ENCODE measurements at places on chromosomes 5 and 9.
A peak's percentile ranks its signal among the peaks of the same experiment; 100 is the strongest.

GRCh38 chr5:109987355-109987754 is 297.6 kb downstream of the MAN2A1 start:
- no peak for DNase-seq

DNA sequence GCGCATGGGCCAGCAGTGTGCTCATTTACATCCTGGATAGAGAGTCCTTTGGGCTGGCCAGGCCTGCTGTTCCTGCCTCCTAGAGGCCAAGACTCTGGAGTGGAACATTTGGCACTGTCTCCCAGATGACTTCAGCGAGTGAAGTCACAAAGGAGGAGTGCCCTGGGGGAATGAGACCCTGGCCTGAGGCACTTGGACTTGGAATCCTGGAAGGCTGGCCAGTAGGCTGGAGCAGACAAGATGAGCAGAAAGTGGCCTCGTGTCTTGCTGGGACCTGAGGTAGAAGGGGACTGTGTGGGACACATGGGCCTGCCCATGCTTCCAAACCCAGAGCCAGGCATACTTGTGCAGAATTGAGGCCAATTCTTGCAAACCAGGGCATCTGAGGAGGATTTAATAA is at the start of gene TSSK1B:
Gene TSSK1B, minus strand, starts transcription at position 101 of the 400 bp plus-strand sequence. CDS start 150 bp downstream, outside the sequence.
- no peak for DNase-seq

DNA sequence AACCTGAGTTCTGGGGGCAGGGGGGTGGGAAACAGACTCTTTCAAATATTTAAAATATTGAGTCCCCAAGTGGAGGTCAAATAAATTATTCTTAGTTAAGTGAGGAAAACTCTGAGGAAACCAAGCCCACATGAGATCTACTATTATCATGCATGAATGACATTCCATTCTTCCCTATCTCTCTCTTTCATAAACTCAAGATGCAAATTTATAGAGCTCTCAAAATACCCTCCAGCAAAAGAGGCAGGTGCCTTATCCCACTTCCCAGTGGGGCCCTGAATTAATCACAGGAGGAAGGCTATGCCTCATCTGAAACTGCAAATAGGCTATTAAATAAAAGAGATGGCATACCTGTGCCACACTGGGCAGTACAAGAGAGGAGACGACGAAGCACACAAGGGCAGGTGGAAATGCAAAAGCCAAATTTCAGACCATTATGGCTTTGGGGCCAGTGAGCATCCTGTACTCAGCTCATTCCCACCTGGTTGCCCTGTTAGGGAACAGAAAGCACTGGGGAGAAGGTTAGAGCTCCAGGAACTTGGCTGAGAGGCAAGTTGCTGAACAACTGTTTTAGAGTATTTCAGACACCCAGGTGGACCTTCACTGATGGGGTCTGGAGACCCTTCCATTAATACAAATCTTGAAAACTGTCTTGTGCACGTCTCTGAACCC is 102.2 kb upstream of the EQTN start:
- no peak for DNase-seq

- no peak for DNase-seq
These were observed 46.1 kb downstream of the ARHGEF28 start for GRCh38 chr5:73672132-73672531.

DNA sequence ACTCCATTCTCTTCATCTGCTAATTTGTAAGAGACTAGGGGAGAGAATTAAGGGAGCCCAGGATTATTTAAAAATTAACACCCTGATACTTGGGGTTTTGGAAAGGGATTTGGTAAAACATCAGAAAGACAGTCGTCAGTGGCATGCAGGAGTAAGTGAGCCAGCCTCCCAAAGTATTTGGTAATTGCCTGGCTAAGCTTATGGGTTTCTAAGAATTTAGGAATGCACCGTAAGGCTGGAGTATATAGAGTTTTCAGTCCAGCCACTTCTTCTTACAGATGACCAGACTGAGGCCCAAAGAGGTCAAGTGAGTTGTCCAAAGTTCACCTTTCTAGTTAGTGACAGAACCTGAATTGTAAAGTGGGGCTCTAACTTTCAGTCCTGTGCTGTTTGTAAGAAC is 25.8 kb upstream of the NFIB start:
- no peak for DNase-seq

- DNase-seq, result no peak
These were observed 366.8 kb upstream of the SGCD start for GRCh38 chr5:155960177-155960576.

DNA sequence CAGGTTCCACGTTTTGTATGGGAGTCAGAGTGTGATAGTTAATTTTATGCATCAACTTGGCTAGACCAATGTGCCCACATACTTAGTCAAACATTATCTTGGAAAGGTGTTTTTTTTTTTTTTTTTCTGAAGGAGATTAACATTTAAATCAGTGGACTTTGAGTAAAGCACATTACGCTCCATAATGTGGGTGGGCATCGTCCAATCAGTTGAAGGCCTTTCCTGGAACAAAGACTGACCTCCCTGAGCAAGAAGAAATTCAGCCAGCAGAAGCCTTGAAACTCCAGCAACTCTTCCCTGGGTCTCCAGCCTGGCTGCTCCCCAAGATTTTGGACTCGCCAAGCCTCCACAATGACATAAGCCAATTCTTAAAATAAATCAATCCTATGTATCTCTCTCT is 711.4 kb downstream of the MTRR start:
- no peak for DNase-seq

DNA sequence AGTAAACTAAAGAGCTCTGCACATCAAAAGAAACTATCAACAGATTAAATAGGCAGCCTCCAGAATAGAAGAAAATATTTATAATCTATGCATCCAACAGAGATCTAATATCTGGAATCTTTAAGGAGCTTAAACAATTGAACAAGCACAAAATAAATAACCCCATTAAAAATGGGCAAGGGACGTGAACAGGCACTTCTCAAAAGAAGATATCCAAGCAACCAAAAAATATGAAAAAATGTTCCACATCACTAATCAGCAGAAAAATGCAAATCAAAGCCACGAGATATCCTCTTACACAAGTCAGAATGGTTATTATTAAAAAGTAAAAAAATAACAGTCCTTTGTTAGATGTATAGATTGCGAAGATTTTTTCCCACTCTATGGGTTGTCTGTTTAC is 109.1 kb upstream of the TRPC7 start:
- DNase-seq, result no peak

- DNase-seq, result peak; percentile 84
These were observed 16.0 kb downstream of the SLC22A5 start for GRCh38 chr5:132385326-132386105.

DNA sequence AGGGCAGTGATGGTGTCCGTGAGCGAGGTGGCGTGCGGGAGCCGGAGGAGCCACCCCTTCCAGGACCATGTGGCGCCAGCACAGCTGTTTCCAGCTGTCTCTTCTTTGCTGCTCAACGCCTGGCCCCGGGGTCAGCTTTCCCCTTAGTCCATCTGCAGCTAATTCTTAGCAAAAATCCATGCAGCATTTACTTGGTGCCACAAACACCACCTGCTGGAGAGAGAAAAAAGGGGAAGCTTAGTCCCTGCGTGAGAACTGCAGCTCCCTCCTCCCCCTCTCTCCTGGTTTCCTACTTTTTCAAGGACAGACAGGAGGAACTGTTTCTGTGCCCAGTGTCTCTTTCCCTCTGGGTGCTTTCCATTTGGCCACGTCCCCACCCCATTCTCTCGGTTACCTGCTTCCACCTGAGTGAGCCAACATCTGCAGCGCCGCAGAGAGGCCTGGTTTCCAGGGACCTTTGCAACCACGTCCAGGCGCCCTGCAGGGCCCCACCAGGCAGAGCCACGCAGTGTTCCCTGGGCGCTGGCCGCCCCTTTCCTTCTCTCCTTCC is 3.4 kb downstream of the SLC6A19 start:
- no peak for DNase-seq
